ENCODE measurements at places on chromosomes 16 and 17.
A peak's percentile ranks its signal among the peaks of the same experiment; 100 is the strongest.

DNA sequence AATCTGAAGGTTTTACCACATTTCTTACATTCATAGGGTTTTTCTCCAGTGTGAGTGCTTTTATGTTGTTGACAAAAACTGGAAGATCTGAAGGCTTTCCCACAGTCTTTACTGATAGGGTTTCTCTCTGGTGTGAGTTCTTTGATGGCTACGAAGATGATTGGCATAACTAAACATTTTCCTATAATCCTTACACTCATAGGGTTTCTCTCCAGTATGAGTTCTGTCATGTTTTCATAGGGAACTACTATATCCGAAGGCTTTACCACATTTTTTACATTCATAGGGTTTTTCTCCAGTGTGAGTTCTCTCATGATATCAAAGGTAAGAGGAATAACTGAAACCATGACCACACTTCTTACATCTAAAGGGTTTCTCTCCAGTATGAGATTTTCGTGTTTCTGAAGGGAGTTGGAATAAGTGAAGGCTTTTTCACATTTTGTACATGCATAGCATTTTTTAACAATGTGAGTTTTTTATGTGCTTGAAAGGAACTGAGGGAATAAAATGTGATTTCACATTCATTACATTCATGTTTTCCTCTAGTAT, 1987.7 kb downstream of the TP53TG3F start:
- DNase-seq, result no peak

GRCh38 chr17:71976011-71976649, 144.7 kb upstream of the SOX9 start:
- no peak for DNase-seq

GRCh38 chr16:83967838-83968305, at the start of gene NECAB2:
Gene NECAB2, plus strand, starts transcription at chr16:83968244. Its CDS starts 405 bp downstream, at chr16:83968649.
- DNase-seq, result peak; percentile 8

GRCh38 chr16:9966569-9967157, 215.6 kb downstream of the GRIN2A start:
- DNase-seq, result no peak

DNA sequence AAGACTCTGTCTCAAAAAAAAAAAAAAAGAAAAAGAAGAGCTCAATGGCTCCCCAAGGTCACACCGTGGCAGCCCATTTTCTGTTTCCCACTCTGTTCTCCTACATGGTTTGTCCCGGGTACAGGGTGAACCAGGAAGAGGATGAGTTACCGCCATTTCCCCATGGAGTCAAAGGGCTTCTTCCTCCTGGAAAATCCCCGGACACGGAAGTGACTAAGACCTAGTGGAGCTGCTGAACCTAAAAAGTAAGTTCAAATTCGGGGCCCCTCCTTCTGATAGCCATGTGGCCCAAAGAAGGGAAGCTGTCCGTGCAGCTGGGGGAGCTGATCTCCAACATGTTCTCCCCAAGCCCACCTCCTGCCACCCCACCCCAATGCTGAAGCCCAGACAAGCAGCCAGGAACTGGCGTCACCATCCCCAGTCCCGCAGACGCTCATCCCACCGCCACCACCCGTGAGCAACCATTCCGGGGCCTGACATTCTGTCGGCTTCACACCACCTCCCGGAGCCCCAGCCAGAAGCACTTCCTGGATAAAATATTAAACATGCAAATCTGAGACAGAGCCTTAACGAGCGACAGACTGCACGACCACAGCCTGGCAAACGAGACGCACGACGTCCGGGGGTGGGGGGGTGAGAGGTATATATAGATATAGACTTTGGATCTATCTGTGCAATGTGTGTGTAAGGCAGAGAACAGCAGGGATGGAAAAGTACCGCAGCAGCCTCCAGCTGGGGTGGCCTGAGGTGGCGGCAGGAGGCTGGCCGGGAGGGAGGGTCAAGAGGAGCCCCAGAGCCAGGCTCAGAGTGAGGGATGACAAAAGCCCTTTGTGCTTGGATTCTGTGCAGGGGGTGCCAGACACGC, 17.6 kb downstream of the EPOP start:
- no peak for DNase-seq

- DNase-seq, result no peak
These were observed 3.7 kb downstream of the PHOSPHO1 start for GRCh38 chr17:49226771-49227435.

DNA sequence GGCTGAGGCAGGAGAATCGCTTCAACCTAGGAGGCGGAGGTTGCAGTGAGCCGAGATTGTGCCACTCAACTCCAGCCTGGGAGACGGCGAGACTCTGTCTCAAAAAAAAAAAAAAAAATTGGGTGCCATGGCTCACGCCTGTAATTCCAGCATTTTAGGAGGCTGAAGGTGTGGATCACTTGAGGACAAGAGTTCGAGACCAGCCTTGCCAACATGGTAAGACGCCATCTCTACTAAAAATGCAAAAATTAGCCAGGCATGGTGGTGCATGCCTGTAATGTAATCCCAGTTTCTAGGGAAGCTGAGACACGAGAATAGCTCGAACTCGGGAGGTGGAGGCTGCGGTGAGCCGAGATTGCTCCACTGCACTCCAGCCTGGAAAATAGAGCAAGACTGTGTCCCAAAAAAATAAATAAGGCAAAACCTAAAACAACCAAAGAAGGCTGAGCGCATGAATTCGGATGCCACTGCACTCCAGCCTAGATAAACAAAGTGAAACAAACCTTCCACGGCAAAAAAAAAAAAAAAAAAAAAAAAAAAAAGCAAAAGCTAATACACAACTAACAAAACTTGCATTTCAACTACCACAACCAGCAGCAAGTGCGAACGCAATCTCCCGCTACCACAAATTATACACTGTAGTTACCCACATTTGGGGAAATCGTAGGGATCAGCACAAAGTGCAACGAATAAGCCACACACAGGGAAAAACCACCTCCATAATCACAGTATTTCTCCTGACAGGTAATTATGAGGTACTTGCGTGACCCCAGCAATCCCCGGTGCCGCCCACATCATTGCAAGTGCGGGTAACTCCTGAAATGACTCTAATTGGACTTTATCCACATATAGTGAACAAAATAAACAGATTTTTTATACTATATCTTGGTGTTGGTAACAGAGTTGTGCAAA, 25.6 kb downstream of the TEX14 start:
- no peak for DNase-seq

GRCh38 chr16:22314661-22315626, 17.7 kb downstream of the POLR3E start:
- DNase-seq, result no peak

GRCh38 chr16:85465328-85466303, 147.5 kb upstream of the GSE1 start:
- DNase-seq, result peak; percentile 27

GRCh38 chr17:1651559-1651844, 1.8 kb upstream of the RILP start:
- DNase-seq, result no peak

GRCh38 chr16:24846548-24847357, 990 bp downstream of the SLC5A11 start:
- no peak for DNase-seq

DNA sequence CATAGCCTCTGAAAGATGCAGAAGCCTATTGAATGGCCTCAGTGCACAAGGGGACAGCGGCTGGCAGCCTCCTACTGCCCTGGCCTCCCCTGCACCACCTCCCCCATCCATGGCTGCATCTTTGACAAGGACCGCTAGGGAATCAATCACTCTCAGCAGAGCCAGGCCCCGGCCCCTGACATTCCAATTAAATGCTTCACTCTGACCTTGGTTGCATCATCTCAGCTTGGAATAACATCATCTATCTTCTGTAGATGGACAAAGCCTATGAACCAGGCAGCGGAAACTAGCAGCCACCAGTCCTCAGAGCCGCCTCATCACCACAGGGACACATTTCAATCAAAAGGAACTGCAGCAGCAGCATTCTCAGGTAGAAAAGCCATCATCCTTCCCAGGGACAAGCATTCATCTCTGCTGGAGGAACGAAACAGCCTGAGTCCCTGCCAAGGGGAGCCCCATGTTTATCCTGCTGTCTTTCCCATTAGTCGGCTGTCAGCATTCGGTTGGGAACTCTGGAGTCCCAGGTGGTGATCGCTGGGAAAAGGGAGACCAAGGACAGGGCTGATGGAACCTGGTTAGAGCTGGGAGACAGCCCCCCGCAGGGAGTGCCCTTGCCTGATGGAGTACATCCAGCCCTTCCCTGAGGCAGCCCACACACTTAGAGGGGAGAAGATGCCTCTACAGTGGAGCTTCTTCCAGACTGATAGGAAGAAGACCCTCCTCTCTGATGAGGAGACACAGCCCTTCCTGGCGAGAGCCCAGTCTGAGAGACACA, 11.5 kb upstream of the TMEM132E start:
- no peak for DNase-seq

- no peak for DNase-seq
These were observed 60.6 kb upstream of the KIFC3 start for GRCh38 chr16:57862698-57863433.

GRCh38 chr17:7325031-7325528, 4.1 kb downstream of the NEURL4 start:
- no peak for DNase-seq

DNA sequence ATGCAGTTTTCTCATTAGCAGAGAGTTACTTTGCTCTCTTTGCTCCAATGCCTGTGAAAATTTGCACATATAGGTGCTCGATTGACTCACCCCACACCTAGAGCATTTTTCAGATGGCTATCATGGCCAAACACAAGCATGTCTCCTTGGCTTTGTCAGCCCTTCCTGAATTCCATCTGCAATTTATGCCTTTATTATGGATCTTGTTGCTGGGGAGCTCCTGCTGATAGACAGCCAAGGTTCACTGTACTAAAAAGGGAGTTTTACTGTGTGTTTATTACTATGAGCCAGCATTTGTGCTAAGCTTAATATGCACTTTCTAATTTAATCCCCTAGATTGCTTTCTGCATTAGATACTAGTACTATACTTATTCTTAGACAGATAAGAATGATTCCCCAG, 93.3 kb downstream of the TOX3 start:
- DNase-seq, result no peak

DNA sequence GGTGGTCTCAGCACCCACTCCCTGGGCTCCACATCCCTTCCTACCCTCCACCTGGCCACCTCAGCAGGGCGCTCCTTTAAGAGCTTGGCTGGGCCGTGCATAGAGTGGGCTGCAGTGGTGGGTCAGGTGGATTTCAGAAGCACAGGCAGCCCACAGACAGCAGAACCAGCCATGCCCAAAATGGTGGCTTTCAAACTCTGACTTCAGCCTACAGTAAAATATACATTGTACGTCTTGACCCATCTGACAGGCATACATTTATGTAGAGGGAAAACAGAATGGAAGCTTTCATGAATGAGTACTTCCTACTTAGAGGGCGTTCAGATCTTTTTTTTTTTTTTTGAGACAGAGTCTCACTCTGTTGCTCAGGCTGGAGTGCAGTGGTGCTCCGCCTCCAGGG, 26.0 kb upstream of the LASP1NB start:
- no peak for DNase-seq

Data from NCI-H774 (cell line).